ENCODE measurements at places on chromosomes 5 and 9.

DNA sequence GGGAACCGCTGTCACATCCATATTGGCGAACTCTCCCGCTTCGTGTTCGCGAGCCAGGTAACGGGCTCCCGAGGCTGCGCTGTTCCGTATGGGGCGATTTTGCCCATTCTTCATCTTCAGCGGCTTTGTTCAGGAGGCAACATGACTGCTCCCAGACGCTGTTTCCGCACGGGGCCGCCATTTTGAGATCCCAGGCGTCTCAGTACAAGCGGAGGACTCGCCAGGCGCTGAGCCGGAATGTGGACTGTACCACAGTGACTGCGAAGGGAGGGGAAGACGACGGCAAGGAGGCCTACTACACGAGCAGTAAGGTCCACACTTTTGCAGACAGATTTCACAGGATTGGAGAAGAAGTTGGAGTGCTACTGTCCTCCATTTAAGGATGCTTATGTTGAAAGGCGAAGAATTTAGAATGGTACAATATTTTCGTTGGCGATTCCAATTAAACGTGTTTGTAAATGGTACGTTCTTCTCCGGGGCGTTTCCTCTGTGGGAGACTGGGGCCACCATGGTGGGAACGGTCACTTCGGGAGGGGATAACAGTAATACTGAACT is 41.6 kb upstream of the ZNF300 start:
- peak; percentile 98 for DNase-seq

GRCh38 chr5:108747774-108748400 is at the start of gene FER:
Gene FER, plus strand, starts transcription at chr5:108747897. Its CDS starts 50,286 bp downstream, at chr5:108798183.
- peak; percentile 51 for DNase-seq

DNA sequence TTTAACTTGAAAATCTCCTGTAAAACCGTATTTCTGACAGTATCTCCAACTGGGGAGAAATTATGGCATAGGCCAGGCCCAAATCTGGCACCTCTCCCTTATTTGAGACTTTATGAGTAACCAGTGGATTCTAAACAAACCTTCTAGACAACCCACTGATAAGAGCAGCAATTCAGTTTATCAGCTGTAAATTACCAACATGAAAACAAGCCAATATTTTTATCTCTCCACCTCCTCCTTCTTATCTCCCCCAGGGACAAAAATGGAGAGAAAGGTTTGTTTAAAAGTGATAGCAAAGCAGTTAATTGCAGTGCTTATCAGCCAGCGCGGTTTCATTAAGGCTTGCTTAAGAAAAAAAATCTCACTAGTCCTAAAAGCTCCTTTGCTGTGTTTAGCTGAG is 53.8 kb downstream of the KCNV2 start:
- DNase-seq, result no peak

GRCh38 chr5:83726912-83727311 is 6.3 kb upstream of the HAPLN1 start:
- DNase-seq, result no peak

- DNase-seq, result no peak
Measured at GRCh38 chr9:87478226-87478992, 19.3 kb upstream of the DAPK1 start.

- DNase-seq, result no peak
Measured at GRCh38 chr5:6497262-6497661, 48.6 kb downstream of the UBE2QL1 start.

- no peak for DNase-seq
Measured at GRCh38 chr9:2657427-2657826, 35.8 kb downstream of the VLDLR start.

Data from spinal cord (tissue), 10 donors.